Spleen (tissue), 13 donors: ENCODE measurements at places on chromosomes 12 and 14. TPM values are rescaled to one million over a fixed set of nuclear protein-coding genes. Genes with fewer than 3 reads are reported as not detected.

- peak overlapping the region; percentile 60 for H3K4me3 ChIP-seq
- H3K4me1 ChIP-seq = peaks cover 23% of the 10 kb centered on the region
- peaks cover 23% of the 10 kb centered on the region for H3K36me3 ChIP-seq
- peak overlapping the region; percentile 80 for H3K27ac ChIP-seq
These were observed 103.3 kb upstream of the FKBP4 start for GRCh38 chr12:2691345-2692071.

GRCh38 chr14:82719617-82720016 lies 1186.0 kb upstream of the SEL1L start:
- no peaks in the 10 kb centered on the region for H3K4me1 ChIP-seq
- no peaks in the 10 kb centered on the region for H3K27me3 ChIP-seq
- H3K27ac ChIP-seq = no peak overlapping the region

- H3K4me3 ChIP-seq = peak within 1 kb of the TSS; percentile 47
- peaks cover 4% of the 10 kb centered on the region for H3K36me3 ChIP-seq
- peaks cover 62% of the 10 kb centered on the region for H3K4me1 ChIP-seq
- peak; percentile 88 for DNase-seq
These were observed at the start of gene ARHGEF40 for GRCh38 chr14:21070083-21070609. ARHGEF40 (plus strand) TSS chr14:21070304; CDS start chr14:21070397, 93 bp downstream.

GRCh38 chr12:99752740-99753139 lies 105.2 kb downstream of the GARIN6 start:
- no peaks in the 10 kb centered on the region for H3K36me3 ChIP-seq
- no peaks in the 10 kb centered on the region for H3K4me1 ChIP-seq
- H3K27me3 ChIP-seq = no peaks in the 10 kb centered on the region
- no peak overlapping the region for H3K4me3 ChIP-seq
- no peak overlapping the region for H3K27ac ChIP-seq

DNA sequence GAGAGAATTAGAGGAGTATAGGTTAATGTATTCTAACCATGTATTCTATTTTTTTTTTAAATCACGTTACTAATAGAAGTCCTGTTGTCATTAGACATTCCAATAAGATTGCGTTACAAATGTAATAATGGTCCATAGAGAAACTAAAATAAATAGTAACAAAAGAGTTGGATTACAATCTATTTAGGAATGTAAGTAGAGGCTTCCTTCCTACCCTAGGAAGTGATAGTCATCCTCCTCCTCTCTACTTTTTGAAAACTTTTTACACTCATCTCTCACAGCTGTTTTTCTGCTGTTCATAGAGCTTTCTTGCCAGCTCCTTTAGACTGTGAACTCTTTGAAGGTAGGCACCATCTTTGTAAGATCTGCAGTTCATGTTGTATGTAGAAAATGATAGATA lies 23.6 kb downstream of the TRHDE start:
- no peaks in the 10 kb centered on the region for H3K4me1 ChIP-seq
- H3K4me3 ChIP-seq = no peak overlapping the region
- no peak for DNase-seq

The BCL11B gene
- 1.5 TPM for polyA plus RNA-seq

The LRRIQ1 gene
- 0.10 TPM for polyA plus RNA-seq
